Mesothelial cell of epicardium (in vitro differentiated cells): ENCODE measurements at places on chromosomes 5 and 9. TPM values are rescaled to one million over a fixed set of nuclear protein-coding genes. Genes with fewer than 3 reads are reported as not detected.

DNA sequence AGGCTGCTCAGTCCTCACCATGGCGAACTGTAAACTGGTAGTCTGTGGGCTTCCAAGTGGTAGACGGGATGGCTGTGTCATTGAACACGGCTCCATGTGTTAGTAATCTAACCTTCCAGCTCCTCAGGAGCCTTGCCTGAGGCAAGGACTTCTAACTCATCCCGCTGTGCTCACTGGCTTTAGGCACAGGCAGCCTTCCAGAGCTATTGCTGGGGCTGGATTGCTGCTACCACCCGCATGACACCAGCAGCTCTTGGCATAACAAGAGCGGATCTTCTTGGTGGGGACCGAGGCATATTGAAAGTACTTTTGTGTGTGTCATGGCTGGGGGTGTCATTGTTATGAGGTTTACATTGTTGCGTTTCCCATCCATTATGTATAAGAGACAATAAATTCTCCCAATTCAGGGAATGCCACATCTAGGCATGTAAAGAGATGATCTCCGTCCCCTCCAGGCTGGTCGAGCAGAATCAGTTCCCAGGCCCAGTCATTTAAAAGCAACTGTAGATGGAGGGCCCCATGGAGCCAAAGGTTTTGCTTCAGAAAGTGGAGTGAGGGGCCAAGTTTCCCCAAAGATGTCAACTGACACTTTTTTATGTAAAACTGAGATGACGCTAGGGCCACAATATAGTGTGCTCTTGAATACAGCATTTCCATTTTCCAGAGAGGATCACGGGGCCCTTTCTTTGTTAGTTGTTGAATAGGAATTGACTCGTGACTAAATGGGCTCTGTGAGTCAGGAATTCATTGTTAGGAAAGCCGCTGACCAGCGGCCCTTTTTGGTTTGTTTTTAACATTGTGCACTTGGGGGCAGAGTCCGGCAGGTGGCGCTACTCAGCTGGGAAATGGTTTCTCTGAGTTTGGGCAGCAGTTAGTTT is 759.5 kb downstream of the TAF11L14 start:
- no peak overlapping the region for H3K4me3 ChIP-seq
- H3K4me1 ChIP-seq = peaks cover 19% of the 10 kb centered on the region
- H3K27ac ChIP-seq = no peak overlapping the region
- peak; percentile 40 for DNase-seq
- peaks cover 5% of the 10 kb centered on the region for H3K27me3 ChIP-seq
- H3K36me3 ChIP-seq = no peaks in the 10 kb centered on the region

DNA sequence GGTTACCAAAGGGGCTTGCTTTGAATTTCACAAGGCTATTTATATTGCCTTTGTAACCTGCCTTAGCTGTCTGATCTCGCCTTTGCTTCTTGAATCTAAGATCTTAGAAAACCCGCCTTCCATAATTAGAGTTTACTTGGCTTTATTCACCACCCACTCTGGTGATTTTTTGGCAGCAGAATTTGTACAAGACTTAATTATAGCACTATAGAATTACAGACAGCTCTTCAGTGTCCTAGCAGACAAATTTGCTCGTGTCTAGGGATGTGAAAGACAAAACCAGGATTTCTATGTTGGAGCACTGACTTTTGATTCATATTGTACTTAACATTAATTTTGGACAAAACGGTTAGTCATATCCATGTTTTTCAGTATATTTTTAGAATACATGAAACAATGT is 306.6 kb downstream of the ADGRV1 start:
- no peaks in the 10 kb centered on the region for H3K27me3 ChIP-seq
- no peak for DNase-seq
- H3K4me3 ChIP-seq = no peak overlapping the region
- peaks cover 10% of the 10 kb centered on the region for H3K4me1 ChIP-seq

DNA sequence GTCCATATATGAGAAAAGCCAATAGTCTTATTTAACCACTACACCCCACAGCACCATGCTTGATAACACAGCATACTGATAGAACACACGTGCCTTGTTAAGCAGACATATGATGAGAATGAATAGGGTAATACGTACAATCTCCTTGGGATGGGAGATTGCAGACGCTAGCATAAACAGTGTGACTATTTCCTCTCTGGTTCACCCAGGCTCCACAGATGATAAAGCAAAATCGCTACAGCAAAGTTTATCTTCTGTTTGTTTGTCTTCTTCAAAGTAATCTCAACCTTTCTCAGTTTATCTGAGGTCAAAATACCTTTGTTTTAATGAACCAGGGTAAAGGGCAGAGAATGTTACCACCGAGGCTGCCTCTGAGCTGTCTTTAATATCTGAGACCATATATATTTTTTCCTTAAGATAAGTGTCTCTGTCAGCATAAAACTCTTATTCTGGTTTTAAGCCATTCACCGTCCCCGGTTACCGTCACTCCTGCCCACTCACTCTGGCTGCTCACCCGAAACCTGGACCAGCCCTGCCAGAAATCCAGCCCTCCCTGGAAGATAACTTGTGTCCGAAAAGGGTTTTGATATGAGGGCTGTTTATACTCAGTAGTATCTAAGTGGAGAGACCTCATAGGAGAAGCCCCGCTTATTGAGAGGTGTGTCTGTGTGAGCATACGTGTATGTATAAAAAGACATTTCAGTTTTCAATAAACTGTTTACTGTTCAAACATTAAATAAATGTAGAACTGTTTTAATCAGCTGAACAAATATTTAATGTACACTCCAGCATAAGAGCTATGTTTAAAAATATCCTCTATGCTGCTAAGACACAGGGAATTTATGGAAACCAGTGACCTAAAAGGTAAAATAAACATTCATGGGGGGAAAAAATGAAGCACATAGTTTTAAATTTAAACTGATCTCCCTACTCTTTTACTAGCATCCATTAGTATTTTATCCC is 465.4 kb downstream of the RASEF start:
- H3K27me3 ChIP-seq = no peaks in the 10 kb centered on the region
- no peak for DNase-seq
- H3K4me1 ChIP-seq = peaks cover 47% of the 10 kb centered on the region
- peak overlapping the region; percentile 93 for H3K27ac ChIP-seq
- H3K36me3 ChIP-seq = no peaks in the 10 kb centered on the region
- peak overlapping the region; percentile 26 for H3K4me3 ChIP-seq

GRCh38 chr5:16489322-16489791 is 23.8 kb upstream of the ZNF622 start:
- peaks cover 8% of the 10 kb centered on the region for H3K27me3 ChIP-seq
- DNase-seq = no peak
- no peak overlapping the region for H3K4me3 ChIP-seq
- no peak overlapping the region for H3K27ac ChIP-seq
- H3K36me3 ChIP-seq = no peaks in the 10 kb centered on the region

GRCh38 chr5:54177058-54177457 is 133.3 kb downstream of the ARL15 start:
- H3K27ac ChIP-seq = no peak overlapping the region
- H3K36me3 ChIP-seq = peaks cover 3% of the 10 kb centered on the region
- peaks cover 20% of the 10 kb centered on the region for H3K4me1 ChIP-seq
- H3K4me3 ChIP-seq = no peak overlapping the region
- no peaks in the 10 kb centered on the region for H3K27me3 ChIP-seq

DNA sequence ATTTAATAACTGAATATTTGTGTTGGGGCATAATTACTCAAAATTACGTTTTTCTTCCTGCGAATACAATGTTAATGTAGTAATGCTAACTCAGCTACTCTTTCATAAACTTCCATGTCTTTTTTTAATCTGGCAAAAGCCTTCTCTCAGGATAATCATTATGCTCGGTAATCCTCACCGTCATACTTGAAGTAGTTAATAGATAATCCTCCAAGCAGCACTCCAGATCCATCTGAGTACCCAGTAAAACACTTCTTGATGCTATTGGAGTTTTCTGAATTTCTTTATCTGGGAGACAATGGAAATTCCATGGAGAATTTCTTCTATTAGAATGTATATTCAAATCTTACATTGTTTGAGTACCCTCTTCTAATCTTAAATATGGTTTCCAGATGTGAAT is 34.3 kb downstream of the PARP8 start:
- H3K27ac ChIP-seq = no peak overlapping the region
- no peaks in the 10 kb centered on the region for H3K36me3 ChIP-seq
- peaks cover 9% of the 10 kb centered on the region for H3K4me1 ChIP-seq
- no peak for DNase-seq
- no peak overlapping the region for H3K4me3 ChIP-seq

DNA sequence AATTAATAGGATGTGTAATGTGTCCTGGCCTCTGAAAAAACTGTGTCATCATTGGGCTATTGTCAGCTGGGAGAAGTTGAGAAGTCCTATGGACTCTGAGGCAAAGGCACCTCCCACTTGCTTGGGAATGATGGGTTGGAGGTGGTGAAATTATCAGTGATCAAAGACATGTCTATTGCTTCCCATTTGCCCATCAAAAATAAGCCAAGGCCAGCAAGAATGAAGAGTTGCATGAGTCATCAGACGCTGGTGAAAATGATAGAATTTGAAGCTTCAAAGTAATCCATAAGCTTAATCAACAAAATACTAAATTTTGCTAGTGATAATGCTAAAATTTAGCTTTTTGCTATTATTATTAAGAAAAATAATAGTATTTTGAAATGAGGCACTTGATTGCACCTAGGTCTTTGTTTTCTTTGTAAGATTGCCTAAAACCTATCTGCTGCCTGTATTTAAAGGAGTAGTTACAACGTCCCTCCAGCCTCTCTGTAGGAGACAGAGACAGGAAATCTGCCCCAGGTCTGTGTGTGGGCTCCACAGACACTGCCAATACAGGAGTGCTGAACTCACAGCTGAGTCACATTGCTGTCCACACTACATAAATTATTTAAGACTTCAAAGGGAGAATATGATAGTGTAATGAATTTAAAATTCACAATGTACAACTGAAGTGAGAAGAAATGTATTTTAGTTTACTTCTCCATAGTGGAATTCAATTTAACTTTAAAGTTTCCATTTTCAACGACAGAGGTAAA is 48.4 kb upstream of the APC start:
- no peaks in the 10 kb centered on the region for H3K27me3 ChIP-seq
- peak overlapping the region; percentile 93 for H3K27ac ChIP-seq
- H3K36me3 ChIP-seq = no peaks in the 10 kb centered on the region
- no peak for DNase-seq
- no peak overlapping the region for H3K4me3 ChIP-seq
- peaks cover 54% of the 10 kb centered on the region for H3K4me1 ChIP-seq

- no peak overlapping the region for H3K4me3 ChIP-seq
Observed at GRCh38 chr9:32742296-32742695, 41.0 kb upstream of the TMEM215 start.

Gene CCDC152
- not detected in 3 replicates for total RNA-seq

Gene CDK9
- total RNA-seq = 110 to 120 TPM (median 112 TPM) in 3 replicates

Gene SPINK5
- 19.8 to 20.8 TPM (median 19.8 TPM) in 3 replicates for total RNA-seq

Gene NIPSNAP3A
- total RNA-seq = 25.1 to 26.2 TPM (median 25.6 TPM) in 3 replicates

Gene UGT3A1
- not detected in 3 replicates for total RNA-seq
